ENCODE measurements at places on chromosomes 12 and 14. TPM values are rescaled to one million over a fixed set of nuclear protein-coding genes. Genes with fewer than 3 reads are reported as not detected.

Gene PITPNM2
- total RNA-seq: 1.7 TPM

Gene CMKLR1
- not detected for total RNA-seq

Gene NAV3
- 56.6 TPM for total RNA-seq

Gene HHIPL1
- 0.16 TPM for total RNA-seq

Gene ABCC9
- not detected for total RNA-seq

Gene OASL
- 0.35 TPM for total RNA-seq

Gene GALNT9
- total RNA-seq: not detected

Measured in SK-MEL-5 (cell line).